ENCODE measurements at places on chromosomes 4 and X.

- no peak for DNase-seq
Measured at GRCh38 chr4:8577046-8577445, 3.1 kb upstream of the GPR78 start.

DNA sequence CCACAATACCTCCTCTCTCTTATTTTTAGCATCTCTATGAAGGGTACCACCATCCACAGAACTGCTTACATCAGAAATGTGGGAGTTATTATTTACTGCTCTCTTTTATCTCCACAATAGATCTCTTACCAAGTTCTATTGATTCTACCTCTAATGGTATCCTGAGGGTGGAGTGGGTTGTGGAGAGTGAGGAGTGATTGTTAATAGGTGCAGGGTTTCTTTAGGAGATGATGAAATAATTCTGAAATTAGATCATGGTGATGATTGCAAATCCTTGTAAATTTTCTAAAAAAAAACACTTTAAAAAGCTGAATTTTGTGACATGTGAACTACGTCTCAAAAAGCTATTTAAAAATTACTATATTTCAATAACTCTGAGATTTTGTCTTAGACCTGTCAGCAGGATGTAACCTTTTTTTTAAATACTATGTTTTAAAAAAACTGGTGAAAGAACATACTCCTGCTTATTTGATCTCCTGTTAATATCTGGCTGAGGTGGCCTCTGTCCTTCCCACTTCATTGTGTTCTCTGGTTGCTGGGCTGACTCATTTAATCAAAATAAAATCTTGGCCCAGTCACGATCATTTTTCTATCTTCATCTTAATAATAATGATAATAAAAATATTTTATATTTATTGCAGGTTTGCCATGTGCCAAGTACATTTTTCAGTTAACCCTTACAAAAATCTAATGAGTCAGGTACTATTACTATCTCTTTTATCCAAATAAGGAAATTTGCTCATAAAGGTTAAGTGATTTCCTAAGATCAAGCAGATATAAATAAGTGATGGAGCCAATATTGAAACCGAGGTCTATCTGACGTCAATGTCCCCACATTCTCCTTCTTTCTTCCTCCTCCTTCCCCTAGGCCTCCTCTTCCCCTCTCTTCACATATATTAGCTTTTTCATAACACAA lies 73.5 kb downstream of the GLUD2 start:
- no peak for DNase-seq

- DNase-seq, result no peak
Measured at GRCh38 chrX:66872771-66873170, 233.9 kb upstream of the EDA2R start.

- no peak for DNase-seq
Measured at GRCh38 chrX:53438174-53438831, 4.1 kb upstream of the HSD17B10 start.

- DNase-seq, result no peak
Measured at GRCh38 chr4:122914292-122914904, 8.0 kb downstream of the NUDT6 start.

DNA sequence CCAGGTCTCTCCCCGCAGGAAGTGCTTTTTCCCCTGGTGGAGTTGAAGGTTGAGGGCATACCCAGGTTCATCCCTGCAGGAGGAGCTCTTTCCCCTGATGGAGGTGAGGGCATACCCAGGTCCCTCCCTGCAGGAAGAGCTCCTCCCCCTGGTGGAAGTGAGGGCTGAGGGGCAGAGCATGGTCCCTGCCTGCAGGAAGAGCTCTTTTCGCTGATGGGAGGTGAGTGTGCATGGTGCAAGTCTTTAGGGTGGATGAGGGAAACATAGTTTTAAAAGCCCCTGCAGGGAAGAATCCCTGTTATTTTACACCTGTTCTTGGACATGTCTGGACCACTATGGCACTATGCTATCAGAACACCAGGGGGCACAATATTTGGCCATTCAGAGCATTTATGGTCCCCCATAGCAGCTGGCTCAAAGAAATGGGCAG lies 43.7 kb upstream of the PUDP start:
- DNase-seq, result no peak

- DNase-seq, result no peak
Measured at GRCh38 chr4:147854154-147854553, 122.3 kb downstream of the ARHGAP10 start.
